ENCODE measurements at places on chromosomes 13 and 19.

DNA sequence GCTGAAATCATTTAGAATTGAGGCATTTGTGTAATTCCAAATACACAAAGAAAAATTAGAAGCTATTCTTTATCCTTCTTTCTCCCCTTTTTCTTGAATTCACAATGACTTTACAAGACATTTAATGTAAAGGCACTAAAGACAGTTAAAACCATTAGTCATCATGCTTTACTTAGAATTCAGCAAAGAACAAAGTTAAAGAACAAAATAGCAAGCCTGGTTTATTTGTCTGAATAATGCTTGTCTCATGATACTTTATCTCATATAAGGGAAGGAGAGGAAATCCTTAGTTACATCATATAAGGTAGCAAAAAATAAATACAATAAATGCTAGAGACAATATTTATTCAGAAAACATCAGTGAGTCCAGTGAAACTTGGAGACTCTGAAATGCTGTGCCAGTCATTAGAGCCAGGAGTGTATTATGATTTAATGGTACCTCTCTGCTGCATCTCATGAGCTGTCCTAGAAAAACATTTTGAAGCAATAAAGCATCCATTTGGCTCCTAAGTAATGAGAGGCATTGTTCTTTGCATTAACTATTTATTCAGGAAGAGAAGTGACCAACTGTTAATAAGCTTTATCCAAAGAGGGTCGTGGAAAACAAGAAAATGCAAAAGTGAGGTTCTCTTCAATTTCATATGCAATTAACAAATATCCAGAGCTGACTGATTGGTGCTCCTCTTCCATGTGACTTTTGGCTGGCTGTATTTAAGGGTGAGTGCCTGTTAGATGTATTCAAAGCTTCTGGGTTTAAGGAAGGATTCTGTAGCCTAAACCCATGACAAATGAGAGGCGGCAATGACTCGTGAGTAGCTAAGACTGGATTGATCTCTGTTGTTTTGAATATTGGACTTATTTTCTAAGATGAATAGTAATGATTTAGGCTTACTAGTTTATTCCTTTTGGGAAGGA is 105.0 kb downstream of the DGKH start:
- no peak for DNase-seq

GRCh38 chr19:55601084-55601483 is 996 bp downstream of the ZNF524 start:
- no peak for DNase-seq

DNA sequence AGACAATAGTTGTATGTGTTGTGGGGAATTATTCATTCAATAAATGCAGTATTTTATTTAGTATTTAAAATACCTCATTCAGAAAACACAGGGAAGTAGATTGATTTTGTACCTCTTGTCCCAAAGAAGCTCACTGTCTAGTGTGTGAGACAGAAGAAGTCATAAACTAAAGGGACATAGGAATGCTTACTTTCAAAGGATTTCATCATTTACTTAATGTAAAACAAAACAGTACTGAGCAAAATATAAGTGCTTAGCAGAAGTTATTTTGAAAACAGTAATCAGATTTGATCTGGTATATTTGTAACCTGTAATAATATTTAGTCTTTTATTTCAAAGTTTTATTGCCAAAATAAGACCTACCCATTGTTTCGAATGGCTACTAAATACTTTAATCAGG is 117.9 kb downstream of the TDRD3 start:
- no peak for DNase-seq

GRCh38 chr19:43504426-43505185 is at the start of gene PHLDB3:
Gene PHLDB3 (minus strand): TSS chr19:43504746. CDS start chr19:43504118, 628 bp downstream.
- DNase-seq, result peak; percentile 51

DNA sequence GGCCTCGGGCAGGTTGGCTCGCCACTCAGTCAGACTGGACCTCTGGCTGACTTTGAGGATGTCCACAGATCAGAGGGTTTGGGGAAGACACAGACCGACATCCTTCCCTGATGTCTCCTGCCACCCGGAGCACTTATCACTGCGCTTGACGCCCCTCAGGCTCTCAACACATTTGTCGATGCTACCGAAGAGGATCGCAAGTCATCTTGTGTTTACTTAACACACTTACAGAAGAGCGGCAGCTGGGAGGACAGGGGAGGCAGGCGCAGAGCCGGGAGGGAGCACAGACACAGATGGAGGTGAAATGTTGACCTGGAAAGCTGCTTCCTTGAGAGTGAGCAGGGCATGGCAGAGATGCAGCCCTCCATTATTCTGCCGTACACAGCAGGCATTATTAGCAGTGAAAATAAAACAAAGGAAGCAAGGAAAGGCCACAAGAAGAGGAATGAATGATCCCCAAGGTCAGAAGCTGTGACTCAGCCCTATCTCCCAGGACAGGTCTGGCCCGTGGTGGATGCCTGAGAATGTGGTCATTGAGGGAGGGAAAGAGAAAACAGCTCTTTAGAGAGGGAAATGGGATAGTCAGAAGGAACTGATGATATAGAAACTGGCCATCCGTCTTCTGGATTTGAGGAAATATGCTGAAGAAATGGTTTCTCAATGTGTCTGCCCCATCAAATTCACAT is 549.5 kb upstream of the ARGLU1 start:
- no peak for DNase-seq

- no peak for DNase-seq
These were observed 11.5 kb downstream of the ZBTB7A start for GRCh38 chr19:4055209-4055552.

GRCh38 chr19:53657330-53657729 is 25.5 kb downstream of the DPRX start:
- no peak for DNase-seq

DNA sequence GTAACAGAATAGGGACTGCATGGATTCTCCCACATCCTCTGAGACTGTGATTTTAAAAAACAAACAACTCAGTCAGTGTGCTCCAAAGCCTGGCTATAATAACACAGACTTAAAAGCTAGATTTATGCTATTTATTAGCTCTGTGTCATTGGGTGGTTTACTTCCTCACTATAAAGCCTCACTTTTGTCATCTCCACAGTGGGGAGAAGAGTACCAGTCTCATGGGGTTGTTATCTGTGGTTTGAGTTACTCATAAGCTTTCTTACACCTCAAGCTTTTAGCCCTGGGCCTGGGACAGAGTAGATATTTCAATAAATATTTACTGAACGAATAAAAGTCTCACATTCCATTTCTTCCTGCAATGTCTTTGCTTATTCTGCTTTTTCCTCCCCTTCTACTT is 5.3 kb downstream of the RNASEH2B start:
- DNase-seq, result no peak

DNA sequence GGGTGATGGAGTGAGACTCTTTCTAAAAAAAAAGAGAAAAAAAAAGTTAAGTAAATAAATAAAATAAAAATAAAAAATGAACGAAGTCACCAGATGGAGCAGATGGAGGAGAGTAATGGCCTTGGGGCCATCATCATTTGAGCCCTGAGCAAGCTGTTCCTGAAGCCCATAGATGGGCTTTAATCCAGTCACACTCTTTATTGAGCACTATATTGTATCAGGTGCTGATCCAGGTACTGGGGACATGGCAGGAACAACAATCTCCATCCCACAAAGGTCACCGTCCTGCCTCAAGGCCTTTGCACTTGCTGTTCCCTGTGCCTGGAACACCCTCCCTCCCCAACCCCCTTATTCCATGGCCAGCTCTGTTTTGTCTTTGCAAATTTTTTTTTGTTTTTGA is 3.9 kb upstream of the ADAMTS10 start:
- no peak for DNase-seq

- DNase-seq, result no peak
These were observed 725.2 kb upstream of the SLITRK1 start for GRCh38 chr13:84607261-84608013.

DNA sequence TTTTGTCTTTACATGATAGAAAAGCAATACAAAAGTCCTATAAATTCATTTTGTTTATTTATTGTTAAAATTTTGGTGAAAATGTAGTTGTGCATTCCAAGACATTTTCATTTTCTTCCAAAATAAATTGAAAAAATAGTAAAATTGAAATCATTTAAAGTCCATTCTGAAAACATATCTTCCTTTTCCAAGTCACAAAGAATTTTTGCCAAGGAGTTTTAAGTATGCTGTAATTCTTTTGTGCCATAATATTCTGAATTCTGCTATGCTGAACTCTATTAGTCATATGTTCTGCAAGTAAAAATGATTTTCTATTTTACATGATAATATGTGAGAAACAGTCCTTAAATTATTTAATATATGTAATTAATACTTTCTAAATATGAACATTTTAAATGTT is 879.6 kb upstream of the SLC10A2 start:
- no peak for DNase-seq

DNA sequence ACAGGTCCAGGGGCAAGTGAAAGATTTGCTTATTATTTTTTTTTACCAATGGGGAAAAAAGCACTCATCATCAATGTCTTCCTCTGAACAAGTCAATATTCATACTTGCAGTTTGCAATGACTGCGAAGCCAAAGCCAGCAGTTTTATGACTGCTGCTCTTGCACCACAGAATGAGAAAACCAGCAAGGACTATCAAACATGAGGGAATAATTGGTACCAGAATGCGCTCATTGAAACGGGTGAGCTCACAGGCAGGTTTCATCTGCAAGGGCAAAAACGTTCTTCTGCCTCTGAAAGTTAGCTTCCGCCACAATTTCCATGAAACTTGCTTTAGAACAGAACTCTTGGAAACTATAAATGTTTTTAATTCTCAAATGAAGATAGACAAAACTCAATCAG is 5.5 kb downstream of the DLEU7 start:
- DNase-seq, result no peak

DNA sequence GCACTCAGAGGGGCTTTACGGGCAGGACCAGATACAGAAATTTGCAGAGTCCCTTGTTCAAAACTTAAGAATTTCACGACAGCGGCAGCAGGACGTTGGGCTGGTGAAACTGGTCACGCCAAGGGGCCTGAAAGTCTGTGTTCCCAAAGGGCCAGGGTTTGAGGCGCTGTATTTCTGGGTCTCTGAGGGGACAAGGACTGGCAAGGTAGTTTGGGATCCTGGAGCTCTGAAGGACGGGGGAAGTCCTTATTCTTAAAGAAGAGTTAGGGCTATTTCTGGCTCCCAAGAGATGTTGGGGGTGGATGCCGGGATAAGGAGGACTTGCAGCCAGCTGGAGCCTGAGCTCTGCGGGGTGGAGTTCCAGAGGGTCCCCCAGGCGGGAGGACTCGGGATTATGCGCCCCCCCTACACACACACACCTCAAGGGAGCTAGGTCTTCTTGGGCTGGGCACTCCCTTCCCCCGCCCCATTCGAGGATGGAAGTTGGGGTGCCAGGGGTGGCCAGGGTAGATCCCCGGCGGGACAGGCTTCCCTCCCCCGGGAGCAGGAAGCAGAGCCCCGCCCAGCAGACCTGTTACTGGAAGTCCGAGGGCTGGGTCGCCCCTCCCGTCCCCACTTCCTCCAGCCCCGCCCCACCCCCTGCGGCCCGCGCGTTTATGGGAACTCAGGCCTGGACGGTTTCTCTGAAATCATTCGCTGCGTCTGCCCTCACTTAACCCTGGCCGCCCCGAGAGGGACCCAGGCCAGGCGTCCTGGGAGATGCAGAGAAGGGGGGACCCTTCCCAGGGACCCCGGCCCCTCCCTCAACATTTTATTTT is 5.6 kb downstream of the BCL3 start:
- DNase-seq, result peak; percentile 73

DNA sequence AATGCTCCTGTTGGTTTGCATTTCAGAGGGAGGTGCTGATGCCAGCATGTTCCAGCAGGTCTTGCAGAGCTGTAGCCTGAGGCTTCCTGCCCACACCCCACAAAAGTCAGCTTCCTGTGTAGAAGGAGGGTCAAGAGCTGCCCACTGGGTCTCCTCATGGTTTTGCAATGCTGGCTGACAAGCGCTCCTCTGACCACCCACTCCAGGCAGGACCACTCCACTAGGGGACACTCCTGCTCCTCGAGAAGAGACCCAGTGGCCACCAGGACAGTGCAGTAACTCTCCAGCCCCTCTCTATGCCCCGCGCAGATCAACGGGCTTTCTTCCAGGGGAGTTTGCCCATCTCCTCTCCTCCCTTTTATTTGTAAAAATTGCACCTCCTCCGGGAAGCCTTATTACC is 72.9 kb upstream of the UQCRFS1 start:
- DNase-seq, result no peak

Measured in activated naive CD4-positive, alpha-beta T cell treated with Interleukin-2 at 50 U/mL for 16 hours (primary cell).